ENCODE measurements at places on chromosomes 1 and 21.

- DNase-seq = no peak
Observed at GRCh38 chr1:61284936-61285335, 202.6 kb downstream of the NFIA start.

DNA sequence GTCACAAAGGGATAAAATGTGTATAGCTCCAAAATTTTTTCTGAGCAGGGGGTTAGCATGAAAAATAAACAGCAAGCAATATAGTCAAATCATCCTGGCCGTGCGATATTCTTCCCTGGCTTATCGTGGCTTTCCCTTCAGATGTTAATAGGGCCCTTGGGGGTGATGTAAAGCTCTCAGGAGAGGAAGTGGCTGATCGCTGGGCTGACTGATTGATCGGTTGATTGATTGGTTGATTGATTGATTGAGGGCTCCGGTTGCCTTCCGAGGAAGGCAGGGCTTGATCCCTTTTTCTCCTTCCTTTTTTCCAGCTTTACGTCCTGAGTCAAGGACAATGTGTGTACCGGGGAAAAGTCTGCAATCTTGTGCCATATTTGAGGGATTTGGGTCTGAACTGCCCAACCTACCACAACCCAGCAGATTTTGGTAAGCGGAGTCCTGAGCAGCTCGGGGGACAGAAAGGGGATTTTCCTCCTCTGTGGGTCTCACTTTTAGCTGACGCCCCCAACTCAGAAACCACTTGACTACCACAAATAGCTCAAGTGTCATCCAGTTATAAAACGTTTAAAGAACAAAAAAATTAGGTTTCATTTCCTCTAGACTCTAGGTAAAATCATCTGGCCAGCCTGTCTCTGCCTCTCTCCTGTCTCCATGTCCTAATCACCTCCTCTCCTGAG lies 29.5 kb downstream of the TFF3 start:
- no peak for DNase-seq

DNA sequence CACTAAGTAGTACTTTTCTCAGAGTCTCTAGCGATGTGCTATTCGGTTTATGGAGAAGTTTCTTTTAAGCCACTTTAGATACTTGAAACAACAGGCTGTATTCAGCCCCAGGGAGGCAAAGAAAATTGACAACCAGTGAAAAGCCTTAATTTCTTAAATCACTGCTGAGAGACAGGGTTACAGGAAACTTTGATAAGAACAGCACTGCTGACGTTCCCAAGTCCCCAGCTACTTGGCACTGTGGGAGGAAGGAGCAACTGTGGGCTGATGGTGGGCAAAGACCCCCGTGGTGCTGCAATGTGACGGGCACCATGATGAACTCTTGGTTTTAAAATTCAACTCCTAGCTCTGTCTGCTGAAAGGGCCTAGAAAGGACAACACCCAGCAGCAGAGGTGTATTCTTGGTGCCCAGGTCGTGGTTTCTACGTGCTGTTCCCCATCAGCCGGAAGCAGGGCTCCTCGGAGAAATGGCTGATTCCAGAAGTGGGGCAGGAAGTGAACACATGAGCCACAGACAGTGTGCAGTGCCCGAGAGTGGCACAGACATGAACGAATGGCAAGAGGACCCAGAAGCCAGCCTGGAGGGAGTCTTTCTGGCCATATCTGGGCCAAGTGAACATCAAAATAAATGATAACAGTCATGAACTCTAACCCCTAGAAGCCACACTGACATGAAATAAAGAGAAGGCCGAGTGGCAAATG lies 5.3 kb downstream of the PTTG1IP start:
- DNase-seq = no peak

DNA sequence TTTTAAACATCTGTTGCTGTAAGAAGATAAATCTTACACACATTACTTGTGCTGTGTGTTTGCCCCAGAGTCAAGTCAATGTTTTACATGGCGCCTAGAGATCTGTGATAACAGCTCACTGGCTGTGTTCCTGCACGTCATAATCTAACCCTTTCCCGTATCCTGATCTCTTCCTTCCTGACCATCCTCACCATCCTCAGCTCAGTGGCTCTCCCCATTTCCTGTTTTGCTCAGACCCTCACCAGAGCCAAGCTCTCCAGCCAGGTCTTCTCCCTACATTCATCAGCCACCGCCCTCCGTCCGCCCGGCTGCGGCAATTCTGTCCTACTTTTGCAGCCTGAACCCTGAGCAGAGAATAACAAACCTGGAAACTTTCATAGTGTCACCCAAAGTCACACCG lies 824.7 kb downstream of the USP25 start:
- DNase-seq = no peak

DNA sequence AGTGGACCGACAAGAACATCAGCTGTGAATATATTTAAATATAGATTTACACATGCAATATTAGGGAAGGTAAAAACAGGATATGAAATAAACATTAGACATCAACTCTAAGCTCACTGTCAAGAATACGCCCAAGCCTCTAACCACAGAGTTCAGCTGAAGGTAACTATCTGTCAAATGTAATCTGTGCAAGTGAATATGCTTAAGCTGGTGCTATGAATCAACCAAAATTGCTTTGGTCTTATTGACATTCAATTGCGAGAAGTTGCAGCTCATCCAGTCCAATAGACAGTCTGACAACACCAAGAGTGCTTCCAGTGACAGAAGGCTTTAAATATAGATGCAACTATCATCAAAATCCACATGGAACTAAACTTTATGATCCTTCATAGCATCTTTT lies 32.3 kb downstream of the USH2A start:
- no peak for DNase-seq

DNA sequence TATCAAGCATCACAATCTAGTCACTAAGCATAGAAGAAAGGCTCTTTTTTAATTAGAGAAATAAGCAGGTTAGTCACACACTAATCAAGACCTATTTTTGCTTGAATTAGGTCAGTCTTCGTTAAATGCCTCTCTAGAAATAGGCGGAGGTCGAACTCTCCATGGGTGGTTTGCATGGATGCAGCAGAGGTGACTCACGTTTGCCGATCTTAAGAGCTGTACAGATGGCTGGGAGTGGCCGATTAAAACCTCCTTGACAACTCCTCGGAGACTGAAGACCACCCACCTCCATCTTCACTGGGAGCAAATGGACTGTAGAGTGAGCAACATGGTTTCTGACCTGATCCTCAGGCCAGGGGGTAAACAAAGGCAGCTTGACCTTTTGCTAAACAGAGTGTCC lies 249.3 kb downstream of the ZNF648 start:
- DNase-seq = no peak

GRCh38 chr1:61674221-61674620 lies 50.7 kb downstream of the TM2D1 start:
- no peak for DNase-seq

DNA sequence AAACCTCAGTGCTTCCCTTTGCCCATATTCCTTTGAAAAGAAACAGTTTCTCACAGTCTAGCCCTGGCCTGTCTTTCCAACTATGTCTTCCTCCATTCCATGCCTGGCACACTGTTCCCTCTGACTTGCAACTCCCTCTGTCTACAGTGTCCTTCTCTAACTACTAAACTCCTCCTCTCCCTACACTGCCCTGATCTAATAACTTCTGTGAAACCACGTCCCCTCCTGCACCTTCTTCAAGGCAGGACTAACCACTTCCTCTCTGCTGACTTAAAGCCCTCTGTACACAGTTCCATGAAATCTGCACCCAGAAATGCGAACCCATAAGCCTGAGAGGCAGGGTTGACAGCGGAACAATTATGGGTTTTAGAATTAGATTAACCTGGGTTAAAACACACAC lies 62.2 kb upstream of the ATP1B1 start:
- DNase-seq = no peak

- no peak for DNase-seq
Observed at GRCh38 chr1:79472067-79472656, 465.6 kb upstream of the ADGRL4 start.

- no peak for DNase-seq
Observed at GRCh38 chr1:239139801-239140200, 246.6 kb upstream of the CHRM3 start.

DNA sequence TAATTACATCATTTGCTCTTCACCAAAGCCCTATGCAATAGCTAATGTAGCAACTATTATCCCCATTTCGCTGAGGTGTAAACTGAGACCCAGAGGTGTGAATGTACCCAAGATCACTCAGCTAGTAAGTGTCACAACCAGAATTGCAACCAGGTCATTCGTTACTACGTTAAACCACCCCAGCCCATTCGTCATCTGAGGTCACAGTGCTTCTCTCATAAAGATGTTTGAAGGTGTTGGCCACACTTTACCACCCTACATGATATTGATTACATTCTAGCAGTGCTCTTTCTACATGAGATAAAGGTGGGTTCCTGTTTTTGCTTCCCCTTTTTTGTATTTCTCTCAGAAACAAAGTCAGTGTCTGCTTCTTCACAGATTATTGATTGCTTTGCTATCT lies 195.3 kb downstream of the ZBTB18 start:
- DNase-seq = no peak

Data from HuH-7.5 (cell line).